Stimulated activated CD8-positive, alpha-beta memory T cell treated with anti-CD3 and anti-CD28 coated beads, Interleukin-4, amount 100 ng/mL, for 4 hours (primary cell): ENCODE measurements at places on chromosomes 1 and 21.
A peak's percentile ranks its signal among the peaks of the same experiment; 100 is the strongest.

DNA sequence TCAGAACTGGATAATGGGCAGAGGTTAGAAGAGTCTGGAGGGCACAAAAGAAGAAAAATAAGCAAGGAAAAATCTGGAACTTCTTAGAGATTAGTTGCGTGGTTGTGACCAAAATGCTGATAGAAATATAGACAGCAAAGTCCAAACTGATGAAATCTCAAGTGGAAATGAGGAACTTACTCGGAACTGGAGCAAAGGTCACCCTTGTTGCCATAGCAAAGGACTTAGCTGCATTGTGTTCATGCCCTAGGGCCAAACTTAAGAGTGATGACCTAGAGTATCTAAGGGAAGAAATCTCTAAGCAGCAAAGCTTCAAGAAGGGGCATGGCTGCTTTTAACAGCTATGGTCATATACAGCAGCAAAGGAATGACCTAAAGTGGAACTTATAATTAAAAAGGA lies 180.0 kb downstream of the TTLL7 start:
- no peak for DNase-seq

GRCh38 chr1:23451441-23451840 lies 26.9 kb upstream of the TCEA3 start:
- no peak for DNase-seq

DNA sequence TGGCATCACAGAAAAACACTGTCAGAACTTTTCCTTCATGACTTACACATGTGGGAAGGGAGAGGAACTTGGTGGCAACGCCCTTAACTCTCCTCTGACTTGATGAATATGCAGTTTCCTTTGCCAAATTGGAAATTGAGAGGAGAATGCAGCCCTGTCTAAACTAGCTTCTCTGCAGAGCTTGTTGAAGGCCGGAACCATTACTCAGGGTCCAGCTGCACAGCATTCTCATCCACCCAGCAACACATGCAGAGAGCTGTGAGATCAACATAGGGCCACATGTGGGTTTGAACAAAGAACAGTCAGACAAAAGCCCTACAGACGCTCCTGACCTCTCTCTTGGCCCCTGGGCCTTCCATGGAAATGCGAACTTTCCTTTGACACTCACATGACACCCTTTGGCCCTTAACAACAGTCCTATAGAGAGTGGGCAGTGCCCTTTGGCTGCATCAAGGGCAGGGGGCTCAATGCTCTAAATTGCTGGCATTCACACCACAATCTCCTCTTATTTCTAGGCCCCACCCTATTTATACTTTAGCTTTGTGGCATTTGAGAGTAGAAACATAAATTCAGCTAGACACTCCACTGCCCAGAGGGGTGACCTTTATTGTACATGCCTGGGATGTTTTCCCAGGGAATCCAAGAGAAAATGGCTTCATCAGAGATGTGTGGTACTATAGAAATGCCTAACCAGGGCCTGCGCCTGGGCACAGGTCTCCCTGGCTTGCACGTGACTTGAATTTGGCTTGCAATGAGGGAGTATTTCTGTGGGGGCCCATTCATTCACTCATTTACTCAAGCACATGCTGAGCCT lies 64.4 kb downstream of the CDC7 start:
- DNase-seq: no peak

- no peak for DNase-seq
These were observed 30.4 kb upstream of the C1orf174 start for GRCh38 chr1:3930301-3931006.

DNA sequence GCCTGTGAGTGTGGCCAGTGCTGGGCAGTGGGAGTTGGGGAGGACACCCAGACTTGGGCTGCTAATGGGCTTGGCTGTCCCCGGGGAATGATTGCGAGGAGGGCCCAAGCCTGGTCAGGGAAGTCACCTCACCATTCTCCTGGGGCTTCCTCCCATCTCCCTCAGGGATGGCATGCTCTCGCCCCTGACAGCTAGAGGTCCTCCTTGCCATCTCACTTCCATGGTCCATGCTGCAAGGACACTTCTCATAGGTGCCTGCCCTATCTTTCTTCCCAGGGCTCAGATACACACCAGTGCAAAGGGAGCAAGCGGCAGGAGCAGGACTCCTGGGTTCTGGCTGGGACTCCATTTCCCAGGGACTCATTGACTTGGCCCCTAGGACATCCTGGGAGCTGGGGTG lies 4.1 kb downstream of the NTRK1 start:
- DNase-seq: no peak

DNA sequence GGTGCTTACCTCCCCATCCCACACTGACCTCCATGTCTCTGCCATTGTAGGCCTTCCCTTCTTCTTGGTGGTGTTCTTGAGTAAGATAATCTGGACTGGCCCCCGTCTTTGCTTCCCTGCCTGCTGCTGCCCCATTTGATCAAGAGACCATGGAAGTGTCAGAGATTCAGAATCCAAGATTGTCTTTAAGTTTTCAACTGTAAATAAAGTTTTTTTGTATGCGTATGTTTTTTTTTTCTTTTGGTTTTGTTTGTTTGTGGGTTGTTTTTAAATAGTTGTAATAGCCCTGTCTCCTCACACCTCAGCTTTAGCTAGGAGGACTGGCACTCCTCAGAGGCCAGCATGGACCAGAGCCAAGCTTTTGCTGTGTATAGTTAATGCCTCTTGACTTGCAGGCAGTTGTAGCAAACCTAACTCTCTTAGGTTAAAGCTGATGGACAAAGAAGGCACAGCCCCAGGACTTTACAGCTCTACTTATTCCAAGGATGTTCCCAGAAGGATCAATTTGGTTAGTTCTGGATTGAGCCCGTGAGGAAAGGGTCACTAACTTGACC lies 5.6 kb upstream of the YBX1 start:
- DNase-seq: no peak

- no peak for DNase-seq
These were observed 19.0 kb downstream of the KIAA0040 start for GRCh38 chr1:175173531-175173930.

GRCh38 chr1:203586496-203587081 lies 40.0 kb upstream of the ATP2B4 start:
- DNase-seq: no peak

DNA sequence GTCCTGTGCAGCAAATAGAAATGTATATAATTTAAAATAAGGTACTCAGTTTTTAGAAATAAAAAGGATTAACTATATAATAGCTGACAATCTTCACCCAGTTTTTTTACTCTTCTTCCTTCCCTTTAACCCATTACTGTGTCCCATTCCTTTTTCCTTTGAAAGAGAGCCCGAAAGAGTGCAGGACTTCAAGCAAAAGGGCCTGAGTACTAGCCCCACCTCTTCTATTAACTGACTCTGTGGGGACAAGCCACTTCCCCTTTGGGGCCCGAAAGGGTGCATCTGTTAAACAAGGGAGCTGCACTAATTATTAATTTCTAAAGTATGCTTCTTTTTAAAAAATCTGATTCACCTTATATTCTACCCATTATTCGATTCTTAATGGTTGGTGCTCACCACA lies 3.3 kb downstream of the USP24 start:
- no peak for DNase-seq

DNA sequence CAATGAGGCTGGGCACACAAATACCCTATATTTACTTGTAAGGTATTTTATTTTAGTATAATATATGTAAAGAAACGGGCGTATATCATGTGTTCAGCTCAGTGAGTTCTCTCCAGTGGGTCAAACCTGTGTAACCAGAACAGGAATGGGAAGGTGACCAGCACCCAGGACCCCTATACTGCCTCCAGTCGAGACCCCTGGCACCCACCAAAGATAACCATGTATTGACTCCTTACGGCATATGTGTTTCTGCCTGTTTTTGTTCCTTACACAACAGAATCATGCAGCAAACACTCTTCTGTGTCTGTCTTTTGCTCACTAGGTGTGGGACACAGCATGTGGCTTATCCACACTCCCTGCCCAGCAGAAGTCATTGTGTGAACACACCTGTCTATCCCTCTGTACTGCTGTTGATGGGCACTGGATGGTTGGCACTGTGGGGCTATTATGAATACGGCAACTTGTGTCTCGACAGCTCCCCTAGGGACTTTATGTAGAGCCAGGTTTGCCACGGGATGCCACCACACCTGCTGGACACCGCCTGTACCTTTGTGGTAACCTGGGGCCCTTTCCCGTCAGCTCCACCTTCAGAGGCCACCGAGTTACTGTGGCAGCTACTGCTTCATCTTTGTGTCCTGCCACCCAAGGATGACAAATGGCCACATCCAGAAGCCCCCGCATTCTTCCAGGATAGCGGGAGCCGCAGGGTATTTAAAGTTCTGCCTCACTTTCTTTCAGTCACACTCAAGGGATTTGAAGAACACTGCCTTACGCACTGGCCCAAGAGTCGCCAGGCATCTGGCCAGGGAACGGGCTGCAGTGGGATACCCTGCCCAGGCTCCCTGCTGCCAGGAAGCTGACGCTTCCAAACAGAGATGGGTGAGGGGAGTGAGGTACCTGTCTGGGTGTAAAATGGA lies 23.5 kb upstream of the C2CD2 start:
- no peak for DNase-seq

- DNase-seq: no peak
These were observed 41.9 kb downstream of the LPGAT1 start for GRCh38 chr1:211788626-211789025.

GRCh38 chr1:206032380-206033140 lies 8.9 kb upstream of the CTSE start:
- DNase-seq: no peak

DNA sequence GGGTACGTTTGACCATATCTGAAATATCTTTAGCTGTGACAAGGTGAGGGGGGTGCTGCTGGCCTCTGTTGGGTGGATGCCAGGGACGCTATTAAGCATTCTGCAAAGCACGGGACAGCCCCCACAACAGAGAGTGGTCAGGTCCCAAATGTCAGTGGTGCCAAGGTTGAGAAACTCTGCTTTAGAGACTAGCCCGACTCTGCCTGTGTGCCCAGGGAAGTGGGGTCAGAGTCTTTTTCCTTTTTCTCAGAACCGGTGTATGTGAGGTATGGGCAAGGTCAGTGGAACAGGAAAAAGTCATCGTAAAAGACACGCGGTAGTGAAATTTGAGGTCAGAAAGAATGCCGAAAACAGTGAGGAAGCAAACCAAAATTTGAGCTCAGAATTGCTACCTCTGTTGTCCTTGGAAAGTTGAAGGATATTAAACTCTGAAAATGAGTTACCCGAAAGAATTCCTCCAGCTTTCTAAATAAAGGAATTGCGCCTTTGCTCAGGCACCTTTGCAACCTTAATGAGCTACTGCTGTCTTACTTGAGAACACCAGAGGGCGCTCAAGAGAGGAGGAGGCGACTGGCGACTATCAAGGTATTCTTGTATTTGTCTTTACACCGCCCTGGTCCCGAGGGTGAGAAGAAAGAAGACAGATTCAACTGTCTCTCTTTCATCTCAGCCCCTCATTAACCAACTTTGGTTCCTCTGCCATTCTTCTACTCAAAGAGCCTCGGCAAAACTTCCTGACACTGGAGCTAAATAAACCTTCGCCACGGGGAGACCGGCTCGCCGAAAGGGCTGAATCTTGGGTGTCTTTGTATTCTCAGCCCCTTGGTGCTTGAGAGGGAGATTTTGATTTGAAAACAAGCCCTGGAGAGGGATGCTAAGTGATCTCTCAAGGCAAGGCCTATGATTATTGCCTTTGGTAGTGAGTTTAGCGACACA lies 85.4 kb upstream of the OLIG2 start:
- peak; percentile 14 for DNase-seq

- no peak for DNase-seq
These were observed 36.7 kb downstream of the NPHP4 start for GRCh38 chr1:5955479-5955977.

- DNase-seq: no peak
These were observed 36.0 kb downstream of the KAZN start for GRCh38 chr1:14634486-14634885.

- no peak for DNase-seq
These were observed 35.4 kb upstream of the MYBPHL start for GRCh38 chr1:109341944-109342930.

GRCh38 chr1:224591326-224591725 lies 24.8 kb upstream of the CNIH3 start:
- no peak for DNase-seq

DNA sequence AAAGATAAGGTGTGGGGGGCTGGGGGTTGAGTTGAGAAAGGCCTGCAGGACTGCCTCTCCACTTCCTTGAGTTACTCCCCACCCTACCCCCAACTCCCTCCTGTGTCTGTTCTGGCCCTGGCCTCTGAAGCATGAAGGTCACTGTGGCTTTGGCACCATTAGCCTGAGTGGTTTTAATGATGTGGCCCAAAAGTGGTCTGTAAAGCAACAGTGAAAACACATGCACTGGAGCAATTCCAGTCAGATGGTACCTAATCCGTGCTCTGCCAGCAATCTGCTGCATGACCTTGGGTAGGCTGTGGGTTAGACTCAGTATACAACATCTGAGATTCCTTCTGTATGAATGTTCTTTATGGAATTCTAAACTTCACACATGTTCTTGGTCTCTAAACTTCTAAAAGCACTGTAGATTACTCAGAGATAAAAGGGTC lies 86.5 kb upstream of the ATP1A1 start:
- DNase-seq: no peak

GRCh38 chr1:40594187-40594531 lies 62.7 kb downstream of the ZNF684 start:
- DNase-seq: no peak

DNA sequence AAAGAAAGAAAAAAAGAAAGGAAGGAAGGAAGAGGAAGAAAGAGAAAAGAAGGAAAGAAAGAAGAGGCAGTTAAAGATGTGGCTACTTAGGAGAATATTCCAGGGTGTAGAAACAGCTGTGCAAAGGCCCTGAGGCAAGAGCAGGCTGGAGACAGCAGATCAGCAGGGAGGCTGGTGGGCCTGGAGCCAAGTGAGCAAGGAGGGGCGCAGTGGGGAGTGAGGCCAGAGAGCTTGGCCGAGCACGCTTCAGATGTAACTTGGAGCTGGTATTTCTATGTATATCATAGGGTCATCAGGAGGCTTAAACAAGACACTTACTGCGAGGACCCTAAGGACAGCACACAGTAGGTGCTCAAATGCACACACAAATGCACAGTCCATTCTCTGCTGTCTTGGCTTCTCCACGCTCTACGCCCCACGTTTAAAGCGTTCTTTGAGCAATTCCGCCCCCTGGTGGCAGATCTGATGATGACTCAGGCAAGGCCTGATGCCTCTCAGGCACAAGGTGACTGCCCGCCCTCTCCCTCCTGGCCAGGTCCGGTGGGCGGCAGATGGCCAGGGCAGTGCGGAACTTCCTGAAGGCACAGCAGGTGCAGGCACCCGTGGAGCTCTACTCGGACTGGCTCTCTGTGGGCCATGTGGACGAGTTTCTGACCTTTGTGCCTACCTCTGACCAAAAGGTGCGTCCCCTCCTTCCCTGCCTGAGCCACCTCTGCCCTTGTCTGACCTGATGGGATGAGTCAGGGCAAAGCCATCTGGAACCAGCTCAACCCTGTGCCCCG lies 11.9 kb upstream of the PADI3 start:
- peak; percentile 66 for DNase-seq

- DNase-seq: no peak
These were observed 79.0 kb downstream of the PTPN14 start for GRCh38 chr1:214472364-214472763.

- no peak for DNase-seq
These were observed 9.8 kb downstream of the IFNGR2 start for GRCh38 chr21:33412832-33413519.

DNA sequence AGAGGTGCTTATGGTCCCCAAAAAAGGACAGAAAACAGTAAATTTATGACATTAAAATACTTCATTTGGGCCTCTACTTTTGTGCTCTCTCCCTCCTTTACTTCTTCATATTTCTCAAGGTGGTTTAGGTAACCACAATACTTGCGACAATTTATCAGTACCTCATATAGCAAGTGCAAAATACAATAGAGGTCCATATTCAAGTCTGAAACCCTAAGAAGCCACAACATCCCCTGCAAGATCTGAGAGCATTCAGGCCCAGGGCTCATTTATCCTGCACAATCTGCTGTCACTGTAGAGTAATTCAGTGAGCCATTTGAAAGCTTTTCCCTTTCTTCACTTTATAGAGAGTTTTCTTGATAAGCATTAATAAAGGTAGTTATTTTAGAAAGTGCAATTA lies 24.2 kb upstream of the ATP6V1G3 start:
- DNase-seq: no peak
